ENCODE measurements at places on chromosomes 12 and 14.
A peak's percentile ranks its signal among the peaks of the same experiment; 100 is the strongest.

GRCh38 chr12:12748044-12748443, 30.9 kb downstream of the CDKN1B start:
- peak; percentile 77 for DNase-seq

DNA sequence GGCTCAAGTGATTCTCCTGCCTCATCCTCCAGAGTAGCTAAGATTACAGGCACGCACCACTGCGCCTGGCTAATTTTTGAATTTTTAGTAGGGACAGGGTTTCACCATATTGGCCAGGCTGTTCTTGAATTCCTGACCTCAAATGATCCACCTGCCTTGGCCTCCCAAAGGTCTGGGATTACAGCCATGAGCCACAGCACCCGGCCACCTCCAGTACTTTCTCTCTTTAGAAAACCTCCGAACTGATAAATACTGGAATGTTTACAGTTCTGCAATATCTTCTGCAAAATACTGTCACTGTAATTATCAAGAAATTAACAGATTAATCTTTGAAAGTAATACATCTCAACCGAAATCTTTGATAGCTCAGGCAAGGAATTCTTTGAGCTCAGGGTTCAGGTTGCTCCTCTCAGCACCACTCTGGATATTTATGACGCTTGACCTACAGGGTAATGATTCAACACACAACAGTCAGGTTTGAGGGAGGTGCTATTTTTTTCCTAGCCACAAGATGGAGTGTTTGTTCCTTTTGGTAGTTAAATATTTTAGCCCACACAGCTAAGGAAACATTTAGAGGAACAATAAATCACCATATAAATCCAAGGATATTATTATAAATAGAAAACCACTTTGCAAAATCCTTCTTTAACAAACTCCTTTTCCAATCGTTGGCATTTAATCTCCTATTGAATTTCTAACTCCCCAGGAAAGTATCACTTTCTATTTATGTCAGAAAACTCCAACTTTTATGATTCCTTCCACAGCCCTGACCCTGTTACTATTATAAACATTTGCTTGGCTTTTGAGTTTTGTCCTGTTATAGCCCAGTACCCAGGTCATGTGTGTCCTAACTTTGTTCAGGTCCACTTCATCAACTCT, 48.6 kb upstream of the GTF2A1 start:
- peak; percentile 89 for DNase-seq

- no peak for DNase-seq
Measured at GRCh38 chr12:26628234-26628633, 204.8 kb downstream of the ITPR2 start.

DNA sequence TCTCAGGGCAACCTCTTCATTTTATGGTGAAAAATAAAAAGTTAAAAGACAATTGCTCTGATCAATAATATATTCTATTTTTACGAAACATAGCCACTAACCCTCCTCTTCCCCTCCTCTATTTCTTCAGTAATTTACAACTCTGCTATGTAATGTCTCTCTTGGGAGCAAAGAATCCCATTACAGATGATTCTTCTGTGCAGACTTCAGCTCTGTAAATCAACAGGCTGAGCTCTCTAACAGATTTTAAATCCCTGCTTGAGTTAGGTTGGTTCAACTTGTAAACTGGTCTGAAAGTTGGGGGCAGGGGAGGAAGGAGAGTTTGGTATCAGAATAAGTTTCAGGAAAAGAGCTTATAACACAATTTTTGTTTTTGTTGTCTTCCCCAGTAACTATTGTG, 151.0 kb downstream of the SLC25A21 start:
- no peak for DNase-seq

DNA sequence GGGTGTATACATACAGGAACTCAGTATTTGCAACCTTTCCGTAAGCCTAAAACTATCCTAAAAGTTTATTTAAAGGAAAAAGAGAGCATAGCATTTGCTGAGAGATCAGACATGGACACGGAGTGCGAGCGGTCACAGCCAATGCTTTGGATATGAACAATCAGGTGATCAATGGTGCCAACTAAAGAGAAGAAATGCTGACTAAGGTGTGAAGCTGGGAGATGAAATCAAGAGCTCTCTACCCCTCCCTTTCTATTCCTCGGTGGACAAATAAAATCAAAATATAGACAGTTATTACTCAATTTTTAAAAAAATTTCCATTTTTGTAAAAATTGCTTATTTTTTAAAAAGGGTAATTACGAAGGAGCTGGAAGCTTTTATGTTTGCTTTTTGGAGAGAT, 29.2 kb downstream of the NT5DC3 start:
- DNase-seq, result no peak

- DNase-seq, result no peak
Measured at GRCh38 chr12:92629349-92630065, 73.3 kb upstream of the PLEKHG7 start.

DNA sequence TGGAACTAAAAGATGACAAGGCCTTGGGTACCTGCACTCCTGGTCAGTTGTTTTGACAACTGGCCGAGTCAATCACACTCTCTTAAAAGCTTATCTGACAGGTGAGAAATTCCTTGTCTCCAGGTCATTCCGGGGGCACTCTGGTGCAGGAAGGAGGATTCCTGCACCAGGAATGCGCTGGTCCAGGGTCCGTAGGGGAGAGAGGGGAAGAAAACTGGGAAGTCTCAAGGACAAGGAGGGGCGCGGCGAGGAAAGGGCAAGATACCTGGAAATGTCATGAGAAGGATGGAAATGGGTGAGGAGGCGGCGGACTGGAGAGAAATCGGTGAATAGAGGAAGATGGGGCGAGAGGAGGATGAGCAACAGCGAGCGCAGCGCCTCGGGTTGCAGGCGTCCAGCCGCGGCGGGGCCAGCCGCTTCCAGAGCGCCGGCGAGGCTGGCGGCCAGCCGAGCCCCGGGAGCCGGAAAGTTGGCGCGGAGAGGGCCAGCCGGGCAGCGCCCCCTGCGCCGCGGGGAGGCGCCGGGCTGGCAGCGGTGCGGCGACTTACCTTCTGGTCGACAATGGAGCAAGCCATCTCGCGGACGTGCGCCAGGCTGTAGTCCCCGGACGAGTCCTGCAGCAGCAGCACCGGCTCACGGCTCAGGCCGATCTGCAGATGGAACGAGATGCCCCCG, 809 bp downstream of the PRKD1 start:
- no peak for DNase-seq

DNA sequence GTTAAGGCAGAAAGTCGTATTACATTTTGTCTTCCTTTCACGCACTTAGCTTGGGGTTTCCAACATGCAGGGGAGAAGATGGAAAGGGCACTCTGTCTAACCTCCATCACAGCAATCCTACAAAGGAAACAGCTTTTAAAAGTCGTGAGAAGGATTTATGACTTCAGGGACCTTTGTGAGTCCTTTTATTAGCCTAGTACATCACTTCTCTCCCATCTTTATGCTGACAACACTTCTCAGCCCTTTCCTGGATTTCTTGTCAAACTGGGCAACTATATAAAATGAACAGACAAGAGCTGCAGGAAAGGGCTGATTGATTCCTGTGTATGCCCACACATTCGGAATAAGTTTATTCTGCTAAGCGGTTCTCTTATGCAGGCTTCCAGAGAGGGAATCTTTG, 159.0 kb downstream of the DERA start:
- no peak for DNase-seq

DNA sequence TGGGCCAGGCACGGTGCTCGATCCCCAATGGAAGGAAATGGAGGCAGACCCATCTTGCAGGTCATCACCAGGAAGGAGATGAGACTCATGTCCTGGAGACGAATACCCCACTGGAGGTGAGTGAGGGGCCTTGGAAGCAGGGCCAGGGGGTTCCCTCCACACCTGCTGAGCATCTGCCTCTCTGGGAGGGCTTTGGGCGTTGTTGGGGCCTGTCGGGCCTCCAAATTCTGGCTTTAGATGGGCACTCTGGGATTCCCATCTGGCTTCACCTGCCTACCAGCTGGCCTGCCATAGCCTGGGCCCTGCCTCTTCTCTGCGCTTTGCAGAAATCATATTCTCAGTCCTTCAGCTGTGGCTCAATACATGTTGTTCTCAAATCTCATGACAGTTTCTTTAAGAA, 13.9 kb downstream of the RTL1 start:
- no peak for DNase-seq

- no peak for DNase-seq
Measured at GRCh38 chr12:49583366-49584094, 15.6 kb upstream of the MCRS1 start.

GRCh38 chr14:102824832-102825231, 47.6 kb downstream of the TRAF3 start:
- no peak for DNase-seq

- DNase-seq, result no peak
Measured at GRCh38 chr14:89138846-89139245, 278.2 kb downstream of the FOXN3 start.

GRCh38 chr12:71476513-71476912, 36.9 kb downstream of the LGR5 start:
- no peak for DNase-seq

DNA sequence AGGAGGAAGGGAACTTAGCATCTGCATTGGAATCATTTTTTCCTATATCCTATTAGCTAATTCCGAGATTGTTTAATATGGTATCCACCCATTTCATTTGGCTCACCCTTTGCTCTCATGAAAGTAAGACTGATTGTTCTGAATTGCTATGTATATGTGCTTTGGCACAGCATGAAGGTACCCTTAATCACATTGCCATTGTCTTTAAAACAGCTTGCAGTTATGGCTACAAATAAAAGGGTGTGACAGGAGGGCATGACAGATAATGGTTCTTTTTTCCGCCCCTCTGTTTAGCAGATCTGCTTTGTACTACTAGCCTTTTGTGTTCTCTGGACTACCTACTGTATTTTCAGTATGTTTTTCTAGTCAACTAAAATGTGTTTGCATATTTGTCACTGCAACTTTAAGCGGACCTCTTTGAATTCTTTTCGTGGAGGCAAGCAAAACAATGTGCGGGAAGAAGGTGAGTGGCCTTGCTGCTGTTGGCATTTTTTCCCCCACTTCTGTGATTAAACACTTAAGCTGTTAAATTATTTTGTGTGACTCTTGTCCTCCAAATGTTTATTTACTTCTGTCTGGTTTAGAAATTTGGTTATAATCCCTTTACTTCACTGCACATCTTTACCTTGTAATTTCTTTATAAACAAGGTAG, 35.8 kb downstream of the FBXO34 start:
- no peak for DNase-seq

DNA sequence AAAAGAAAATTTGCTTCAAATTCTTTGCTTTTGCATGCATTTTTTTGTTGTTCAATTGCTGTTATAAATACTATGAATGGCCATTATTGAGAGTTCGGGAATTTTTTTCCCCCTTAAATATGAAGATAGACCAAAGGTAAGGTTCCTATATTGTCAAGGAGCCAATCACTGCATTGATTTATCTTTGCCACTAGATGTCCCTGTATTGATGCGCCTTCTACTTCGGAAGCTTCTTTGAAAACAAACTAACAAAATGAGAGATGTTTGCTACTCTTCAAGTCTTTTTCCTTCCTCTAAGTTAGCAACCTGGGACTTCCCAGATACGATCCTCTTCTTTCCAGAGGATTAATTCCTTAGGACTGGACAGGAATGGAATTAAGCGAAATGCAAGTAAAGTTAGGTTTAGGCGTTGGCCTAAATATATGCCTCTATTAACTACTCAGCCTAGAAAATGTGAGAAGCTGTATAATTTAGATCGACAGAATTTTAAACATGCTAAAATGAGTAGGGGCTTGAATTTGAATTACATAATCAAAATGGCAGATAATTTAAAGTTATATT, 318.1 kb downstream of the AEBP2 start:
- DNase-seq, result peak; percentile 18

DNA sequence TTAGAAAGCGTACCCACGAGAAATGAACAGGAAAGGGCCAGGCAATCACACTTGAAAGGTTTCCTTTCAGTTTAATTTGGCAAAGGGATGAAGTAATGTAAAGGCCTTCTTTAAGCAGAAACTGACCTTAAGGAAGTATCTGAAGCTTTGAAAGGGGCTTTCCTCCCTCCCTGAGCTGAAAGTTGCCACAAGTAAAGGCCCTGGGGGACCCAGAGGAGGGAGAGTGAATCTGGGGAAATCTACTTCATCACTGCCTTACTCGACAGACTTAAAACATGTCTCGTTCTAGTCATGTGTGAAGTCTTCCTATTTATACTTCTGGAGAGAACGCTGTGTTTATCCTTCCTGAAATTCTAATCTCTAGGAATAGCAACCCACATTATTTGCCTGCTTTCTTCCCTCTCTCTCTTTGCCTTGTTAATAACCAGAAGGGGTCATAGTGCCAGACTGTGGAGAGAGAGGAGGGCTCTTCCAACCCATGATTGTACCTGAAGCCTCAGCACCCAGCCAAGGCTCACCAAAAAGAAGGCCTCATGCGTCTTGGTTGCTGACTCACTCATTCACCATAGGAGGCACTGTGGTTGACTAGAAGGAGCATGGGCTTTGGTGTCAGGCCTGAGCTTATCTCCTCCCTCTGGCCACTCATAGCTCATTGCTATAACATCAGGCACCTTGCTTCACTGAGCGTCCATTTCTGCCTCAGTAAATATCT, 10.2 kb upstream of the GPX2 start:
- DNase-seq, result no peak

- DNase-seq, result no peak
Measured at GRCh38 chr12:122878780-122879612, 16.9 kb downstream of the VPS37B start.

DNA sequence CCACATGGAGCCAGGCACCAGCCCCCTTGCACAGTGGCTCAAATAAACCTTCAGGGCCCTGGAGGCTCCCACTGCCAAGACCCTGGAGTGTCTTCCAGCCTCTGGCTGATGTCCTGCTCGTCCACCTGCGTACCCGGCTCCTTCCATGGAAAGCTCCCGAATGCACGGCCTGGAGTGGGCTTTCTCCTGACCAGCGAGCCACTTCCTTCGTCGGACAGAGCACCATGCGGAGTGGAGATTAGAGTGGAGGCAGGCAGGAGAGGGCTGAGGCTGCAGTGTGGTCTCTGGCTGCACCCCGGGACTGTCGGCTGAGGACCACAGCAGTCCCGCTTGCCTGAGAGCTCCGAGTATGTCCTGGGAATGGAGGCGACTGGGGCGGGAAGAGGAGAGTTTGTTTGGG, 93.7 kb upstream of the SFSWAP start:
- no peak for DNase-seq

GRCh38 chr12:98639491-98639890, 5.1 kb downstream of the IKBIP start:
- no peak for DNase-seq

- DNase-seq, result no peak
Measured at GRCh38 chr12:97645726-97646125, 183.1 kb downstream of the RMST start.

DNA sequence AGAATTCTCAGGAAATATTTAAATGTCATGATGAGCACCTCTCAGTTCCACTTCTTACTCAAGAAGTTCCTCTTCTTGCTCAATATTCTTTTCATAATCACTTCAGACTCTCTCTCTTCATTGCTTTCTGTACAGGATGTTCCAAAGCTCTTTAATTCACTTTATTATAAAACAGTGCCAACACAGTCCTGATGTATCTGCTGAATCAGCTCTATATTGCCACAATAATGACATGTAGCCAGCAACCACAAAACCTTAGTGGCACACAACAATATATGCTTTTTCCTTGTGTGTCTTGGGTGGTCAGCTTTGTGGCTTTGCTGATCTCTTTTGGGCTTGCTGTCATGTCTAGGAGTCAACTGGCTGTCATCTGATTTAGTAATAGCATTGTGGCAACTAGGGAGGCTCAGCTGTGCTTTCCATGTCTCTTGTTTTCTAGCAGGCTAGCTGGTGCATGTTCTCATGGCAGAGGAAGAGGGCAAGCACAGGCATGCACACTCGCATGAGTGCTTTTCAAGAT, 52.8 kb upstream of the SLC2A13 start:
- peak; percentile 90 for DNase-seq

GRCh38 chr12:24230061-24230701, 280.7 kb upstream of the SOX5 start:
- no peak for DNase-seq

All from NCI-H1694 (cell line).